ENCODE measurements at places on chromosomes 3 and 15.

- DNase-seq, result peak; percentile 72
Measured at GRCh38 chr3:194773771-194774455, 88.2 kb downstream of the FAM43A start.

DNA sequence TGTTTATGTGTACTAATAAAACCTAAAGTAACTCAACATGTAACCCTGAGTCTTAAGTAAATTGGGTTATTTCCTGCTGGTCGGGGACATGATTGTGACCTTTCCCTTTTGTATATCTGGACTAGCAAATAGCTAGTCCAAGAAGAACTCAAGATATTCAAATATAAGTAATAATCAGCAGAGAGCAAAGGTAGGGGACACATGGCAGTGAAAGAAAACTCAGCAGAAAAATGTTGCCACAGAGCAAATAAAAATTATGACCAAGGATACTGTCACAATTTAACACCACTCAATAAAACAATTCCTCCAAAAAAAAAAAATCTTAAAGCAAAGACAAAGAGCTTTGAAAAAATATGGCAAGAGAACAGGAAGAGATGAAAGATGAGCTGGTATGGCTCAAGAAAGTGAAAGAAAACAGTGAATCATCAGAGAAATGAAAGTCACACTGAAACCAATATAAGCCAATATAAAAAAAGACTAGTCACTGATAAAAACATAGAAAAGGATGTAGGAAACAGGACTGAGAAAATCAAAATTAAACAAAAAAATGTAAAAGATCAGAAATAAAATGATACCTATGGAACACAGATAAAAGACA is 43.4 kb downstream of the HLTF start:
- DNase-seq, result peak; percentile 67

DNA sequence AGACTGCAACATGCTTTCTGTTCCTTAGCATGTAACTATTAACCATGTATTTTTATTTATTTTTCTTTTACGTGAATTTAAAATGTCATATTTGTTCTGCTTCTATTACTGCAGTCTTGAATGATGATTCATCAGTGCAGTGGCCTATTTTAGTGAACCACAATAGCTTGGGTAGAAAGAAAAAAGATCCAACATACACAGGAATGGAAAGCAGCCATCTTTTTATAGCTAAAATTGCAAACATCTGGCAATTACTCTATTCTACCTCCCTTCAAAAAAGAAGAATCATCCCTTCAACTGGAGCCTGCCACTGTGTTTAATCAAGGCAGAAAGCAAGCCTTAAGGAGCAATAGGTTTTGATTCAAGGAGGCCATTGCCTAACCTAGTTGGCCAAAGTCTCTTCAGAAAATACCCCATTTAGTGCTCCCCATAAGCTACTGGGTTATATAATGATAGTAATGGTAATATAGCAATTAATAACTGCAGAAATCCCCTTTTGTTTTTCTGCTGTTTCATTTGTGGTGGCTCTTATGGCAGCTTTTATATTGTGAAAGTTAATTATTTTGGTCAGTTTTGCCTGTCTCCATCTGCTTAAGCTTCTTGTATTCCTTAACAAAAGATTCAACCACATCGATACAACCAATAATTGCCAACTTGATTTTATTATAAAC is 267.3 kb downstream of the LPP start:
- peak; percentile 93 for DNase-seq

DNA sequence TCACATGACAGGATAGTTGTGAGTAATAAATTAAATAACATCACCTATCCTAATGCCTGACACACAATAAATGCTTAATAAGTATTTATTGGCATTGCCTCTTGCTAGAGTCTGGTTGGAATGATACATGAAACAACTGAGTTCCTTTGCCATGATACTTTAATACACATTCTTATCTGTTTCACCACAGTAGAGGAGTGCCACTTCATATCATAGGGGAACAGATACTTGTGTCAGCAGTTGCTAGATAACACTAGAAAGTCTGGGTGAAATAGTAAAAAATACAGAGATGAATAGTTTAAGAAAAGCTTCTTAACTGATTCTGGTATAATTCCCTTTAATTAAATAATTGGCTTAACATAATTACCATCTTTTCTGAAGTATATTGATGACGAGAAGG is 380.0 kb upstream of the GOLIM4 start:
- DNase-seq, result no peak

DNA sequence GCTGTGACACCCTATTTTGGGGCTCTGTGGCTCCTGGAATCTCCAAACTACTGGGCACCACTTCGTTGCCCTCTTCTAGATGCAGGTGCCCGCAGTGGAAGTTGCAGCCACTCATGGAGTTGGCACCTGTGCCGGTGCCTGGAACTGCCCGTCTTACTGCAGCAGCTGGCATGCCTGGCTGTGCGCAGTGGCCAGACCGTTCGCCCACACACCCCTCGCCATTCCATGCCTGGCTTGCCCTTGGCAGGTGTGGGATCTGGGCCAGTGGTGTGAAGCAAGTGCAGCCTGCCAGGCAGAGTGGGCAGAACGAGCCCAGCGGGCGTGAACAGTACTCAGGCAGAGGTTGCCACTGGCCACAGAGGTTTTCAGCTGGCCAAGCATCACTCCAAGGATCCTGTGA is 1286.7 kb downstream of the ROBO1 start:
- no peak for DNase-seq

GRCh38 chr3:184129012-184129411 is 6.1 kb upstream of the EIF2B5 start:
- peak; percentile 73 for DNase-seq

- DNase-seq, result peak; percentile 62
Measured at GRCh38 chr3:21573291-21573690, 177.7 kb downstream of the ZNF385D start.

- no peak for DNase-seq
Measured at GRCh38 chr15:97729270-97729669, 231.2 kb upstream of the ARRDC4 start.

GRCh38 chr3:118097660-118098059 is 937.0 kb downstream of the IGSF11 start:
- DNase-seq, result no peak

- DNase-seq, result peak; percentile 28
Measured at GRCh38 chr3:189457201-189457607, 174.0 kb upstream of the TP63 start.

- no peak for DNase-seq
Measured at GRCh38 chr3:72821161-72821781, 27.0 kb downstream of the SHQ1 start.

- DNase-seq, result no peak
Measured at GRCh38 chr15:79922512-79923078, 25.8 kb upstream of the MTHFS start.

DNA sequence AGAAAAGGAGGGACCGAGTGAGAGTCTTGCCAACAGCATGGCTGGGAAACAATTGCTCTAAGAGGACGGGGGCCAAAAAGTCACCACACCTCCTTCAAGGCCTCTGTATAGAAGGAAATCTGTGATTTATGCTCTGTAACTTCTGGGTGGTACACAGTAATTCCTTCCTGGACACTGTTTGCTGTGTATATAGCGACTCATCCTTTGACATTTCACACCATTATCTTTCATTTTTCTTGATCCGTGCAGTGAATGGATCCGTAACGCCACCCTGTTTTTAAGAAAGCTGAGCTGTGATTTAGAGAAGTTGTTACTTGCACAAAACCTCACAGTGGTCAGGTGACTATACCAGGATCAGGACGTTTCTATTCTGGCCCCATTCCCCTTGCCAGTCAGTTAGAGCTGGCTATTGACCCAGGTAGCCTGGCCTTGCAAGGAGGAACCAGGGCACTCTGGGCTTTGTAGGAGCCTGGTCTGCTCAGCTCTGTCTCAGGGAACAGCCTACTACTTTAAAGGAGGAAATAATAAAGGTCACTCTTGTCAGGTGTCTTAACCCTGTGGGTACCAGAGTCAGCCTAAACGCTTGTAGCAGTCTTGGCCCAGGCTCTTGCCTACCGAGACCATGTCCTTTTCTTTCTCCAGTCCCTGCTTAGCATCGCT is 86.5 kb upstream of the MYZAP start:
- peak; percentile 63 for DNase-seq

DNA sequence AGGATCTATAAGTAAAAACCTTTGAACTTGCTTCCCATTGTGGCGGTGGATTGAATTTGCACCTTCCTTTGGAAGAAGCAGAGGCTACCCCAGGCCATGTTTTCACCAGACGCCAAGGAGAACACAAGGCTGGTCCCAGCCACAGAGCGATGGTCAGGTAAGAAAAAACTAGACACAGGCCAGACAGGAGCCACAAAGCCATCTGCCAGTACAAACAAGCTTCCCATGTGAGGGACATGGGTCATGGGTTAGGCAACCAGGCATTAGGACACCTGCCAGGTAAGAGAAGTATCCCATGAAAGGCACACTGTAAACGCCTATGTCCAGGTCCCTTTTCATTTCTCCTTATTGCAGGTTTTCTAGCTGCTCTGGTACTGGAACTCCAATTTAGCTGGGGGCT is 190.2 kb downstream of the KLF13 start:
- no peak for DNase-seq

- no peak for DNase-seq
Measured at GRCh38 chr3:117822416-117822815, 1112.8 kb downstream of the TUSC7 start.

DNA sequence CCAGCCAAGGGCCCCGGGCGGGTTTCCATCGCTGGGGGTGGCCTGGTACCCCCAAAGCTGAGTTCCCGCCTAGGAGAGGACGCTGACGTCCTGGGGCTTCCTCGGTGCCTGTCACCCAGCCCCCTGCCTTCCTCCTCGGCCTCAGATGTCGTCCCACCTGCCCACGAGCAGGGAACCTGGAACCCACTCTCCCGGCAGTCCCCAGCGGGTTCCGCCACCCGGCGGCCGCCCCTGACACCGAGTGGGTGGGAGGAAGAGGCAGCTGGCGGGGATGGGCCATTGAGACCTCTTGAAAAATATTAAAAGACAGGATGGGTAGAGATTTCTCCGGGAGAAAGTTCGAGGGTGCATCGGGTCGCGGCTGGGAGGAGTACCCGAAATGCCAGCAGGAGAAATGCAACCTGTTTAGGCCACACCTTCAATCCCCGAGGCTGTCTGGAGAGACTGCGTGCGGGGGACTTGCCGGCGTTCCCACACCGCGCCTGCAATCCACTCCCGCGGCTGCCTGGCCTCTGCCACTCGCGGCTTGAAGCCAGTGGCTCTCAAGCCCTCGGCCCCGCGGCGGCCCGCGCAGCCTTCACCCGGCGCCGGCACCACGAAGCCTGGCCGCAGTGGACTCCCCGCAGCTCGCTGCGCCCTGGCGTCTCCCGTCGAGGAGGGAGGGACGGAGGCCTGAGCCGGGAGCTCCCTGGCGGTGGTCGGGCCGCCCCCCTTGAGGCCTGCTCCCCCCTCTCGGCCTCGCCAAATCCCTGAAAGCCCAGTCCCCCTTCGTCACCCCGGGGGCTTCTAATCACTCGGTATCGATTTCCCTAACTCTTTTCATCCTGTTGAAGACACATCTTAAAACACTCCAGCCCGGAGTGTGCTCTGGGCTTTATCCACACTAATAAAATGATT is 8.6 kb upstream of the NR2F2 start:
- DNase-seq, result peak; percentile 68

- peak; percentile 10 for DNase-seq
Measured at GRCh38 chr15:59438625-59439290, 772 bp downstream of the FAM81A start.

DNA sequence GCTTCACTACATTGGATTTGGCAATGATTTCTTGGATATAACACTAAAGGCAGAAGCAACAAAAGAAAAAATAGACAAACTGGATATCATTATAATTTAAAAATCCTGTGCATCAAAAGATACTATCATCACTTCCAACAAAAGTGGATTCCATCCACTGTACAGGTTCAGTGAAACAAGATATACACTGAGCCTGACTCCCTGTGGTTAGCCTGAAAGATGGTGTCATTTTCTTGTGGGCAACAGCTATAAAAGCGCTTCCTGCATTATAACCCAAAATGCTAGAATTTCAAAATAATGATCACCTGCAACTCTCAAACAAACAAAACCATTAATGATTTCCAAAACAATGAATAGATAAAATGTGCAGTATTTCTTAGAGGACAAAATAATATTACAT is 39.6 kb upstream of the TBC1D23 start:
- no peak for DNase-seq

GRCh38 chr15:52441841-52442240 is 86.8 kb downstream of the MYO5A start:
- peak; percentile 42 for DNase-seq

- no peak for DNase-seq
Measured at GRCh38 chr3:171358881-171359198, 101.4 kb downstream of the TNIK start.

DNA sequence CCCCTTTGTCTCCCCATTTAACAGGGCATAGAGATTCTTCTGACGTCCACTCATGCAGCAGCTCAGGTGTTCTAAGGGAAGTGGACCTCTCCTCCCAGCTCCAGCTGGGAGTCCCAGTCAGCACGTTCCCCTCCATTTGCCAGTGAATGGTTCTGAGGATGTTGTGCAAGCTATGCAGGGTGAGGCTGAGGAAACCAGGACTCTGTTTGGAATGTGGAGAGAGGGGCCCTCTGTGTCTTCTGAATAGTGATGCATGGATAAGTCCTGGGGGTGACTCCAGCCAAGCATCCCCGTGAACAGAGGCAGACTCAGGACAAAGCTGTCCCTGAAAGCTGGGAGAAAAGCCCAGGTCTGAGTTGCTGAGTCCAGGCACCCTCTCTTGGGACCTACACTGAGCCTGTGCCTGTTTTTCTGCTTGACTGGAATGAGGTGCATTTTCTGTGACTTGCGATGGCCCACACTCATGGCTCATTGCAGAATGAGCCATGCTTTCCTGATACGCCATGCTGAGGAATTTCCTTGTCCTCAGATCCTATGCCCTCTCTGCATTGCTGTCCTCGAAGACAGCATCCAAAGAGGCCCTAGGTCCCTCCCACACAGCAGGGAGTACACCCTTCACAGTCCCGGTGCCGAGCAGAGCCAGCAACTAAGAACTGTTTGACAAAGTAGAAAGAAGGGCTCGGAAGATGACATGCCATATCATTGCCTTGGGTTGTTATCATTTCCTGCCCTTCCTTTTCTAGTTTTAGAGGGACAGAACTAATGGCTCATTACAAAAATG is 185.2 kb downstream of the ATP10A start:
- no peak for DNase-seq

- no peak for DNase-seq
Measured at GRCh38 chr3:127796831-127797150, 25.5 kb downstream of the MGLL start.

DNA sequence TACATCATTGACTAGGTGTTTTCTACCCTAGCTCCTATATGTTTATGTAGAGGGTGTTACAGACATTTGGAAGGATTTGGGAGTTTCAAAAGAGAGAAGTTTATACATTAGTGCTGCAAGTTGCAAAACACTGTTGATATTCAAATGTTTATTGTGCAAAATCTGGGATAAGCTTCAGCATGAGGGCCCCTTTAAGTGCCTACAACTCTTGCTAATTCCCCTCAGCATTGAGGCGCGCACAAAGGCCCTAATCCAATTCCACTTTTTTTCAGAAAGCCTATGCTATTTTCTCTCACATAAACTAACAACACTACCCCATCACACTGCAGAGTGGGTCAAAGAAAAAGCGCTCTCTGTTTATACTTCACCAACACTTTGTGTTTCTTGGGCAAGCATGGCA is 208.0 kb downstream of the NR2F2 start:
- DNase-seq, result no peak

- no peak for DNase-seq
Measured at GRCh38 chr3:70342149-70342548, 29.7 kb upstream of the MDFIC2 start.
